ENCODE measurements at places on chromosomes 11 and 22.

DNA sequence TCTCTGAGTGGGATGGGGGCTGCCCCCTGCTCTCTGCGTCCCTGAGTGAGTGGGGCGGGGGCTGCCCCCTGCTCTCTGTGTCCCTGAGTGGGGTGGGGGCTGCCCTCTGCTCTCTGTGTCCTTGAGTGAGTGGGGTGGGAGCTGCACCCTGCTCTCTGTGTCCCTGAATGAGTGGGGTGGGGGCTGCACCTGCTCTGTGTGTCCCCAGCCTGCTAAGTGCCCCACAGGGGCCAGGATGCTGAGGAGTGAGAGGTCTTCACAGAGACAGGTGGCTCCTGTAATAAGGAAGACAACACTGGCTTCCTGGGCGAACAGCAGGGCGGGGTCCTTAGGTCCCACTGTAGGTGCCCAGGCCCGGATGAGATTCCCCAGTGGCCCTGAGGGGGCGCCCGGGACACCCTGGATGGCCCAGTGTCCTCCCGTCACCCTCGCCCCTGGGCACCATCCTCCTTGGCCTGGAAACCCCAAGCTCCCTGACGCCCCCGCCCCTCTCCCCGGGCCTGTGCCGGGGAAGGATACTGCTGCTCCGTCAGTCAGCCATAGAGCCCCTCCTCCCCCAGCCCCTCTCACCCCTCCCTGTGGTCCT is 3.8 kb upstream of the CCDC188 start:
- DNase-seq = no peak

GRCh38 chr22:42258126-42258525 is 12.3 kb downstream of the TCF20 start:
- DNase-seq = no peak

GRCh38 chr11:75270896-75271418 is 30.4 kb downstream of the TPBGL start:
- DNase-seq = no peak

DNA sequence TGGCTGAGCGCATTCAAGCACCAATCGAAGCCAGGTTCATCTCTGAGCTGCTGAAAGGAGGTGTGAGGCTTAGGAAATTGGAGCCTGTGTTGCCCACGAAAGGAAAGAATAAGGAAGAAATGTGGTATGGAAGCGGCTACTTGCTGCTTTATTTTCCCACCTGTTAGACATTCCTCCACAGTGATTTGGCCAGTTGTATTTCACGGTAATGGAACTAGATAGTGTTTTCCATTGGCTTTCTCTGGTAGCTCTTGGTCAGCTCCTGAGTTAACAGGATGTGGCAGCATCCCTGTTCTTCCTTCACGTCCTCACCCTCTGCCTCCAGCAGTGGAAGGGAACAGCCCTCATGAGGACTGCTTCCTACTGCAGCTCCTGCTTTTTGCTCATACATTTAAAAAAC is 44.7 kb downstream of the BID start:
- DNase-seq = no peak

DNA sequence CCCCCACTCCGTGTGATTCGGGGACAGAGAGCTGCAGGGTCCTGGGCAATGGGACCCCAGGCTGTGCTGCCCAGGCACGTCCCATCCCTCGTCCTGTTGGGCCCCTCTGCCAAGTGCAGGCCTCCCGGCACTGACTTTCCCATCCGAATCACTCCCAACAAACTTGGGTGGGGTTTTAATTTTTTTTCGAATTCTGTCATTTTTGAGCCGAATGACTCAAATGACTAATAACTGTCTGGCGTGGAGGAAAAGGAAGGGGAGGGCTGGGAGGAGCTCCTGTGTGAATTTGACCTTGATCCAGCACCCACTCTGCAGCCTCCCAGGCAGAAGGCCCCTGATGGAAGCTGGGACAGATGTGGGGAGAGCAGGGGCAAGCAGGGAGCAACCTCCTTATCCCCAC is 1173.2 kb downstream of the BRD1 start:
- DNase-seq = no peak

GRCh38 chr22:36928786-36929535 is 15.5 kb downstream of the CSF2RB start:
- DNase-seq = no peak

DNA sequence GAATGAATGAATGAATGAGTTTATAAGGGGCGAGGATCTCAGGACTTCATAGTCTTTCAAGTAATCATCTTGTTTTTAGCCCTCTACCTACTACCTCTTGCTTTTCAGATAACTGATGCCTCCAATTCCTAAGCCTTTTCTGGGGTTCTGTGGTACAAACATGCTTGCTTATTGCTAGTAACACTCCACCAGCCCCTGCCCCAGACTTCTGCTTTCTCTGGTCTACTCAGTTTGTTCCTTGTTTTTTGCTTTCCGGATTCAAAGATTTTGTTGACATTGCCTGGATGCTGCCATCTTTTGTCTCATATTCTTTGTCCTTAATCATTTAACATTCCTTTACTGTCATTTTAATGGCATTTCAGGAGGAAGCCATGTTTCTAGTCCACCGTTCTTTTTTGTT is 8.9 kb upstream of the TMEM9B start:
- DNase-seq = no peak

DNA sequence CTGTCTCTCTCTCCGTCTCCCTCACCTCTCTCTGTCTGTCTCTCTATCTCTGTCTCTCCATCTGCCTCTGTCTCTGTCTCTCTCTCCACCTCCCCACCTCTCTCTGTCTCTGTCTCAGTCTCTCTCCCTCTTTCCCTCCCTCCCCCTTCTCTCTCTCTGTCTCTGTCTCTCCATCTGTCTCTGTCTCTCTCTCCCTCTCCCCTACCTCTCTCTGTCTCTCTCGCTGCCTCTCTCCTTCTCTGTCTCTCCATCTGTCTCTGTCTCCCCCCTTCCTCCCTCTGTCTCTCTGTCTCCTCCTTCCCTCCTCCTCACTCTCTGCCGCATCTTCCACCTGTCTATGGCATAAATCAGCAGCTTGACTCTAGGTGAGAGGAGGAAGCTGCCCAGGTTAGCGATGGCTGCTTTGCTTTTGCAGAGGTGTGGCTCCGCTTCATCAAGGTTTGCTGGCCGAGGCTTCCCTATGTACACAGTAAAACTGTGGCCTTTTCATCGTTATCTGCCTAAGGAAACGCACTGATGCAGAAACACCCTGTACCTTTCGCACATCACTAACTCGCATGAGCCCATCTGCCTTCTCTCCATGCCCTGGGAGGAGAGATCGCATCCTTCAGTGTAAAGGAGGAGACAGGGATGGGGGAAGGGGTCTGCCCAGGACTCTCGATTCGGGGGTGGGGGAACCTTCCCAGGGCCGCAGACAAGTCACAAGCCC is 44.5 kb downstream of the ANO1 start:
- DNase-seq = no peak

GRCh38 chr11:2665526-2666400 is 34.0 kb downstream of the KCNQ1OT1 start:
- no peak for DNase-seq

DNA sequence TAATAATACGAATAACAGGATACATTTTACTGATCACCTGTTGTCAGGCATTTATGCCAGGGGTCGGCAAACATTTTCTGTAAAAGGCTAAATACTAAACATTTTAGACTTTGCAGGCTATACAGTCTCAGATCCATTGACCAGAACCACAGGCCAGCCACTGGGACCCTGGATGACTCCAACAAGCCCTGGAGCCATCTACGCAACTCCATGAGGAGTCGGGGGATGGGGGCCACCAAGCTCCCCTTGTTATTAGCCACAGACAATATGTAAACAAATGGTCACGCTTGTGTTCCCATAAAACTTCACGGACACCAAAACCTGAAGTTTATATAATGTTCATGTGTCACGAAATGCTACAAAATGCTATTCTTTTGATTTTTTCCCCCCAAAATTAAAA is 54.4 kb upstream of the EMID1 start:
- DNase-seq = no peak

GRCh38 chr22:39214006-39214382 is 30.8 kb downstream of the PDGFB start:
- no peak for DNase-seq

GRCh38 chr22:32216911-32217310 is 12.0 kb upstream of the RFPL2 start:
- no peak for DNase-seq

DNA sequence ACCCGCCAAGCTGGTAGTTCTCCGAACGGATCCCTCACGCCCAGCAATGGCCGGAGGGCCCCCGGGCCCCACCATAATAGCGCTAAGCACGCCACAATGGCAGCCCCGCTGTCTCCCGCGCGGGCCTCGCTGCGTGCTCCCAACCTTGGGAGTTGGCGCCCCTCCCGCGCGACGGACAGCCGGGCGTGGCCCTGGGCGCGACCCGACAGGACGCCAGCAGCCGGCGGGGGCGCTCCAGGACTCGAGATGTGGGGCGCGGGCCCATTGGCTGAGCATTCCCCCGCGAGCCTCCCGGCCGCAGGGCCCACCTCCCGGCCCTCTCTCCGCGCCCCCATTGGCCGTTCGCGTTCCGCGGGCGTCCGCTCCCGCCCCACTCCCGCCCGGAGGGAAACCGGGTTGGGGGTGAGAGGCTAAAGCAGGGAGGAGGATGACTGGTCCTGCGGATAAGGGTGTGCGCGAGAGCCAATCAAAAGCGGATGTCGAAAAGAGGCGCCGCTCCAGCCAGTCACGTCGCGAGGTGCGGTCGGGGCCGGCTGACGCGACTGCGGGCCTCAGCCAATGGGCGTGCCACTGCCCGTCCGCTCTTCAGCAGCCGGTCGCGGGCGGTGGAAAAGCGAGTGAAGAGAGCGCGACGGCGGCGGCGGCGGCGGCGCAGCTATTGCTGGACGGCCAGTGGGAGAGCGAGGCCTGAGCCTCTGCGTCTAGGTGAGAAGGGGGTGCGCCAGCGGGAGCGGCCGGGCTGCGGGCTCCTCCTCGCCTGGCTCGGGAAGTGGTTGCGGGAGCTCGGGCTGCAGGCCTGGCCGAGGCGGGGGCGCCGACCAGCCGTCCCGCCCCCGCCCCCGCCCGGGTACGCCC is at the start of gene FAR1:
Gene FAR1 (plus strand): TSS at position 567 of the 855 bp plus-strand sequence. CDS start 26,098 bp downstream, outside the sequence.
- DNase-seq = peak; percentile 91

GRCh38 chr11:10758957-10759356 is 7.9 kb downstream of the CTR9 start:
- DNase-seq = no peak

DNA sequence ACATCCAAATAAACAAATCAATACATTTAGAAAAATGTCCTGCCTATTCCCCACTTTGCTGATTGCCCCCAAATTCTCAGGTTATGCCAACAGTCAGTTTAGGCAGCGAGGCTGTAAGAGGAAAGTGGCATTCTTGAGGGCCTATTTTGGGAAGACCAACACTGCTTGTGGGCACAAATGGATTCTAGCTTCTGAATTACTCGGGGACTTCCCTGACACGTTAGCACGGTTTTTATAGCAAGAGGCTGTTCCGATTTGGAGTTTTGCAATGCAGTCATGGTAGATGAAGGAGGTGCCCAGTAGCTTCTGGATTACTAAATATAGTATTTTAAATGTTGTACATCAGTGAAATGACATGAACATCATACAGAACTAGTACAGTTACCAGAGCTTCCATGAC is 13.1 kb downstream of the RCN1 start:
- no peak for DNase-seq

GRCh38 chr11:10622957-10623791 is 54.7 kb upstream of the LYVE1 start:
- DNase-seq = no peak

- DNase-seq = no peak
Observed at GRCh38 chr11:8288166-8288772, 24.6 kb upstream of the LMO1 start.

DNA sequence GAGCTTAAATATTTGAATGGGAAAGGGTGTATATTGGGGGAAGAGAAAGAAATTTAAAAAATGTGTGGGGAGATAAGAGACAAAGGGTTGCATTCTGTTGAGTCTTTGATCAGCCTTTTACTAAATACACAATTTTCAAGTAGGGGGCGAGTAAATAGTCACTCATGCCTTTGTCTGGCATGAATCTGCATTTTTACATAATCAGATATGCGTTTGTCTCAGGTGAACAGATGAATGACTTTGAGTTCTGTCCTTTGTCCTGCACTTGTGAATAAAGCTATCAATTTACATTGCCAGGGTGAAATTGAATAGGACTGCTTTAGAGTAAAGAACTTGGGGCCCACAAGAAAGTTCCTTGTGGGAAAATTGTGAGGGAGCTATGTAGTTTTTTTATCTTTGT is 523.6 kb upstream of the LUZP2 start:
- no peak for DNase-seq

DNA sequence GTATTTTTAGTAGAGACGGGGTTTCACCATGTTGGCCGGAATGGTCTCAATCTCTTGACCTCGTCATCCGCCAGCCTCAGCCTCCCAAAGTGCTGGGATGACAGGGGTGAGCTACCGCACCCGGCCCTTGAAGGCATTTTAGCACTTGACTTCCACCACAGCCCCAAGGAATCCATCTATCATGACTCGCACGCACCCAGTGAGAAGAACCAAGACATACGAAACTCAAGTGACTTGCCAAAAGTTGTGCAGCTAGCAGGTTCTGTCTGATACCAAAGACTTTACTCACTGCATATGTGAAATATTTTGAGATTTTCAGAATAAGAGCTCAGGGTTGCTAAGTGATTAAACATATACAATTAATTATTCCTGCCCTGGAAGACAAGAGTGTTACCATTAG is 21.0 kb downstream of the FLI1 start:
- DNase-seq = no peak

DNA sequence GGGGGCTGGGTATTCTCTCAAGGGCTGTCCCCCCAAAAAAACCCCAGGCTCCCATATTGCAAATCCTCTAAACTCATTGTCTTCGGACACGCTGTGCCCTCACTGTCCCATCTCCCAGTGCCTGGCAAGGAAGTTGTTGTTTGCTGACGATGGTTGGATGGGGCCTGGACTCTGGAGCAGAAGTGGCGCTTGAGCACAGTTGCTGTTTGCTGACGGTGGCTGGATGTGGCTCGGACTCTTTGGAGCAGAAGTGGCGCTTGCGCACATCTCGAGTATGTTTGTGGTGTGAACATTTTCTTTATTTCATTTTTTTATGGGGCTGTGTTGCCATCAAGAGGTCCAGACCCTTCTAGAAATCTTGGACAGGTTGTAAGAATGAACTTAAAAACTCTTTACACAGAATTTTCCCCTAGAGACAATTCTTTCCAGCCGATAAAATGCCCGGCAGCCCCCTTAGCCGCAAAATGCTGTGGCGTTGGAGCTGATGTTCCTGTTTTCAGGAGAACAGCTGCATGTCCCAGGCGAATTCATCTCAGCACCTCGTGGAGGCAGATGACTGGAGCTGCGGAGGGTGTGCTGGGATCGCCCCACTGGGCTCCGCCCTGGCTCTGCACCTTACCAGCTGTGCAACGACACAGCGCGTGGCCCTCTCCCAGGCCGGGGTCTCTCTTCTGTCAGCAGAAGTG is 1167.4 kb downstream of the BRD1 start:
- no peak for DNase-seq

DNA sequence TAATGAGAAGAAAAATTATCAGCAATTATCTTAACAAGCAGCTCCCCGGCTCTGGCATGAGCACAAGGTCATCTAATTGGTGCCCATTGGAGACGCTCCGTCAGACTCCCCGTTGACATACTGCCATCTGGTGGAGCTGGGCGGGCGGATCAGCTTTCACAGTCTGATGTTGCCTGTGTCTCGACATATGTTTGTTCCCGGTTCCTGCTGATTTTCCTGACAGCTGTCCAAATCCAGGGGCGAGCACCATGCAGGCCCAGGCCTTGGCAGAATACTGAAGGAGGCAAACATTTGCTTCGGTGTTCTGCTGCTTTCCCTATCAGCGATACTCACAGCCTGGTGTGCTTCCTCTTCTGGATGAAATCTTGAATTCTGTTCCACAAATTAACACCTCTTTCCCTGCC is 43.8 kb upstream of the BARX2 start:
- DNase-seq = peak; percentile 32

- no peak for DNase-seq
Observed at GRCh38 chr11:20251496-20251895, 91.2 kb upstream of the DBX1 start.

GRCh38 chr22:43858156-43858895 is 4.0 kb downstream of the SULT4A1 start:
- no peak for DNase-seq

Measured in substantia nigra (tissue), 51 donors.